ENCODE measurements at places on chromosomes 3 and 15.
A peak's percentile ranks its signal among the peaks of the same experiment; 100 is the strongest.

GRCh38 chr15:76114561-76114960 is 54.8 kb downstream of the TMEM266 start:
- peak; percentile 15 for DNase-seq

- peak; percentile 60 for DNase-seq
These were observed 556.3 kb upstream of the TBL1XR1 start for GRCh38 chr3:177753451-177754155.

DNA sequence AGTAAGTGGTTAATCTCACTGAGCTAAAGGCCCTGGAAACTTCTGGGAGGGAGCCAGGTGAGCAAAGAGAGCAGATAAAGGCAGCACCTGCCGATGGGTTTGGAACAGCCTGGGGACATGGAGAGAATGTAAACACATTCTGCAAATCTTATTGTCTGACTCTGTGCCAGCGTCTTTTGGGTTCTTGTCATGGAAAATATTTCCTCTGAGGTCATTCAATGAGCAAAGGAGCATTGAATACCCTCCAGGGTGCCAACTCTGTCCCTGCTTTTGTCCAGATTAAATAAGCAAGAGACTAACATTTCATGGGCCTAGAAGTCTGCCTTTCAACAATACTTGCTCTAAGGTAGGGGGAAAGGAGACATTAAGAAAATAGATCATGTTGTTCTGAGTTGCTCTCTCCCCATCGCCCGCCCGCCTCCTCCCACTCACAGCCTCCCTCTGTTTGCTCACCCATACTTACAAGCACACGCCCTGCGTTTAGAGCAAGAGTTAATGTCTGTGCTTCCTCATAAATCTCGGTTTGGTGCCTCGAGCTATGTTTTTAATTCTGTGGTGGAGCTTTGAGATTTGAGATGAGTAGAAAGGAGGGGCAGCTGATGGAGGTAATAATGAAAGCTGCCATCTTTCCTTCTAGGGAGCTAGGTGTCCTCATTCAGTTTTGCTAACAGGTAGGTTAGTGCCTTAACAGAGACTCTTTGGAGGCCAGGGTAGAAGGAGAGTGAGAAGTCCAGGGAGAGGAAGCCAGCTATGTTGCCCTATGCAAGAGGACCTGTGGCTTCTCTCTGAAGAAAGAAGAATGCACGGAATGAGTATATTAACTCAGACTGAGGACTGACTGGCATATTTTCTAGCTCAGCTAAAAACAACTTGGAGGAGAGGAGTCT is 132.9 kb downstream of the TPRG1 start:
- DNase-seq: no peak

DNA sequence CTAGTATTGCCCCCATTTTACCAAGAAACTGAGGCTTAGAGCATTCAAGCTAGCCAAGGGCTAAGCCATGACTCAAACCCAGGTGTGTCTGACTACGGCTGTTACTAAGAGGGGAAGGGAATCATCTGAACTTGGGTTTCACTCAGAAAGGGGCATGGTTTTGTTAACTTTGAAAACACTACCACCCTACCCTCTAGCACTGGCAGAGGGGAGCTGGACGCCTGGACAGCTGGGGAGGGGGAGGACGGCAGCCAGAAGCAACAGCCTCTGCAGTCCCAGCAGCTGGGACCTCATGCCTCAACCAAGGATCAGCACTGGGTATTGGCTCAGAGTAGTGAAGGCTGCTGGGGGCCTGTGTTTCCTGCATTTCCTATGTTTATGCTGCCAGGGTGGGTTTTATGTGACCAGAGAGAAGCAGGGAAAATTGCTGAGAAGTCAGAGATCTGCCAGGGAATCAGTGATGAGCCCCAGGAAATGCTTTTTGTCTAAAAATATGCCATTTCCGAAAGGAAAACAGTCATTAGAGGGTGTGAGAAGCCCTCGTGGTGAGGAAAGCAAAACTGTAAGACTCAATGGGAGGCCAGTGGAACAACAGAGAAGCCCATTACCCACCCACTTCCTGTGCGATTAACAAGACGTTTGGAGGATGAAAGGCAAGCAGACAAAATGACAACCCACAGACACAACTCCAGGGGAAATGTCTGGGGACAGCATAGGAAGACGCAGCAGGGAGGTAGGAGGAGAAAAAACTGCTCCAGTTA is 41.2 kb downstream of the LIPC start:
- DNase-seq: no peak

- no peak for DNase-seq
These were observed 763 bp downstream of the KBTBD8 start for GRCh38 chr3:66998904-66999235.

DNA sequence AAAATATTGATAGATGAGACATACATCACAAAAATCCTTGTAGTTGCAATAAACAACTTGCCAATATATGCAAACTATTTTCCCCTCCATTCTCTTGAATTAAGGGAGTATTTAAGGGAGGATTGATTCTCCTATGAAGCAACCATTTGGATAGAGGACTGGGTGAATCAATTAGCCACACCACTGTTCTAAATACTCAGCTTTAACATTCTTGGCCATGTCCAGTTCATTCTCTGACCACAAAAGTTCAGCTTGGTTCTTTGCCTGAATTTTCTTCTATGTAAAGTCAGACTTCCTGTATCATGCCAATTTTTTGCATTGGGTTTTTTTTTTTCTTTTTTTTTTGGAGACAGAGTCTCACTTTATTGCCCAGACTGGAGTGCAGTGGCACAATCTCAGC is 15.8 kb upstream of the SEC11A start:
- no peak for DNase-seq

DNA sequence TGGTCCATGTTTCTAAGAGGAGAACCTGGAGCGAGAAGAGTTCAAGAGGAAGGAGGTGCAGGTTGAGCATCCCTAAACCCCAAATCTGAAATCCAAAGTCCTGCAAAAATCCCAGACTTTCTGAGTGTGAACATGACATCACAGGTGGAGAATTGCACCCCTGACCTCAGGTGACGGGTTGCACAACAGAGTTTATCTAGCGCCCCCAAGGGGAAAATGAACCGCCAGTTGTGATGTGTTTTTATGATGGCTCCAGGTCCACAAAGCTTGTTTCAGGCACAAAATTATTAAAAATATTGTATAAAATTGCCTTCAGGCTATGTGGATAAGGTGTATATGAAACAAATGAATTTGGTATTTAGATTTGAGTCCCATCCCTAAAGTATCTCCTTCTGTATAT is 420.0 kb downstream of the GABRB3 start:
- no peak for DNase-seq

DNA sequence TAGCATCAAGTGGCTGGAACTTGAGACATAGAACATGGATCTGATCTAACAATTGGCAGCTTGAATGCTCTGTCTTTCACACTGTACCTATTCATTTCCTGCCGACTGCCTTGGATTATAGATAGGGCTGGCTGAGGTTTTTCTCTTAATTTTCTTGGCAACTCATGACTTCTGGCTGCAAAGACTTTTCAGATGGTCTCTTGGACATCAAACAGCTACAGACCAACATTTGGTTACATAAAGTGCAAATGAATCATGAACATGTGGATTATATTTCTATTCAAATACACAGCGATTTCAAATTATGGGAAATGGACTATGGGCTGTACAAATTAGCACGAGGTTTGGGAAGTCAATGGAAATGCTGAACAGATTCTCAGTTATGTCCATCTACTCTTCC is 26.2 kb upstream of the IL16 start:
- no peak for DNase-seq

DNA sequence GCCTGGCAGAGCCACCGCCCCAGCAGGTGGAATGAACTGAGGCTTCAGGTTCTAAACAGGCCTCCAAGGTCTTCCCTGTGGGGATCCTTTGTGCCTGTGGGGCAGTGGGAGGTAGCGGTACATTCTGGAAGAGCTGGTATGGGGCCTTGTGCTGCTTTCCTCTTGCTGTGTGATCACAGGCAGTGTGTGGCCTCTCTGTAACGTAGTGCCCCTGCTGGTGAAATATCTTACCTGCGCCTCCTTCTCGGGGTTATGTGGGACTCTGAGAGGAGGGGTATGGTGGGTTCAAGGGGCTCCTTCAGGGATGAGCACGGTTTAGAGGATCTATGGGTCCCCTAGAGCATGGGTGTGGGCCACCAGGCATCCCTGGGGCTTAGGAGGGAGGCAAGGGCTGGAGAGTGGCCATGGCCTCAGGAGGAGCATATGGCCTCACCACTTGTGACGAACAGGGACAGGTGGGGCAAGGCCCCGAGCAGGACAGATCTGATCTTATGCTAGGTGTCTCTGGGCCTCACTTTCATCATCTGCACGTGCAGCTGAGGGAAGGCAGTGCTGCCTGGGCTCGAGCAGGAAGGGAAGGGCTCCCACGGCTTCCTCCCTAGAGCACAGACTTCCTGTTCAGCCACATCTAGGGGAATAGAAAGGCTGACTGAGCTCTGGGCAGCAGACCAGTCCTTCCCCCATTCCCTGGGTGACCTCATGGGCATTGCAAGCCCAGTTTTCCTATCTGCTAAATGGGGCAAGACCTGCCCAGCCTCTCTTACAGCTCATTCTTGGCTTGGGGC is 1.9 kb upstream of the ALS2CL start:
- peak; percentile 94 for DNase-seq

GRCh38 chr3:16849229-16849628 is 35.5 kb upstream of the PLCL2 start:
- DNase-seq: peak; percentile 93

GRCh38 chr3:129654131-129654530 is 47.7 kb upstream of the PLXND1 start:
- no peak for DNase-seq

GRCh38 chr3:128311441-128311844 is 155.2 kb downstream of the DNAJB8 start:
- no peak for DNase-seq

- no peak for DNase-seq
These were observed 625 bp upstream of the RBM15B start for GRCh38 chr3:51390246-51391074.

GRCh38 chr3:191523148-191523547 is 62.2 kb downstream of the PYDC2 start:
- DNase-seq: no peak

DNA sequence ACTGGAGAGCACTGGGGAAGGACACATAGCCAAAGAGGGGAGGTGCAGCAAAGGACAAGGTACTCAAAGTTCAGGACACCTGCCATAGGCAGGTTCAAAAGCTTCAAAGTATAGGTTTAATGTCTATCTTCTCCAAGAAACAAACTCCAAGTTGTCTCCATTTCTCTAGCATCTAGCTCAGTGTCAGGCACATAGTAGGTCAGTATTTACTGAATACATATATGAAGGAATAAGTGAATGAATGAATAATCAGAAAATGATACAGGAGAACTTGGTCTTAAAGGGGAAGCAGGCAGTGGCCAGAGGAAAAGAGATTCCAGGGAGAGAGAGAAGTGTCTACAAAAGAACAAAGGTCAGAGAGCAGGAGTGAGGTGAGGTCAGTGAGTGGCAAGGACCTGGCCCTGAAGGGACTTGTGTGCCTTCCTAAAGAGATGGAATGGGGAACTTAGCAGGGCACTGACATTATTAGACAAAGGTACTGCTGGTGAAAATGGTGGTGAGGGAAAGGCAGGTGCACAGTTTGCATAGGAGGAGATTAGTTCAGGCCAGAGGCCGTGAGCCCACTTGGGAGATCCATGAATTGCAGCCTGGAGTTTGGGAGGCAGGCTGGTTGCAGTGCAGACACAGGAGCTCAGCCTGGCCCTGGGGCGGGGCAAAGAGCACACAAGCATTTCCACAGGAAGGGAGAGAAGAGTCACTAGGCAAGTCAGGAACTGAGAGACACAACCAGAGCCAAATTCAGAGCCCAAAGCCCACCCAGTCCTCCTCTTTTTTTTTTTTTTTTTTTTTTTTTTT is 21.4 kb downstream of the TBC1D2B start:
- no peak for DNase-seq

- no peak for DNase-seq
These were observed 129.9 kb upstream of the HES1 start for GRCh38 chr3:194005930-194006501.

DNA sequence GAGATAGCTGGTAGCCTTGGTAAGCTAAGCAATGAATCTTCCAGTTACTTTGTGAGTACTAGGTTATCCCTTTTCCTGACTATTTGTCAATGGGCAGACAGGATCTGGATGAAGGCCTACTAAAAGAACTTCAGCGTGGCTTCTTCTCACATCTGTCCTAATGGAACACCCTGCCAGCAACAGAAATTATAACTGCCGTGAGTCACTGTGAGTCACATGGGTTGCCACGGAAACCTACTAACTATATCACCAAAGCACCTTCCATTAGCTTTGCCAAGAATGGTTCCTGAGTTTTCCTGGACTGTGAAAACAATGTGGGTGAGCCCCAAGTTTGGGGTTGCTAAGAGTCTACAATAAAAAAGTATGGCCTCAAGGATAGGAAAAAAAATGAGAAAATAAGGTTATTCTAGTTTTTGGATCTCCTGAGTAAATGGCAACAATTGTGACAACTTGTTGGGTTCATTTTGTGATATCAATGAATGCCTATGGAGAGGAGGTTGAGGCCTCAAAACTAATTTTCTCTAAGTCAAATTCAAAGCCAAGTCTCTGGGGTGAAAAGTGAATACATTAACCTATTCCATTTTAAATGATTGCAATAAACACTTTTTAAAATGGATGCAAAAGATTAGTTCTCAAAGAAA is 195.1 kb upstream of the ICE2 start:
- DNase-seq: peak; percentile 25

DNA sequence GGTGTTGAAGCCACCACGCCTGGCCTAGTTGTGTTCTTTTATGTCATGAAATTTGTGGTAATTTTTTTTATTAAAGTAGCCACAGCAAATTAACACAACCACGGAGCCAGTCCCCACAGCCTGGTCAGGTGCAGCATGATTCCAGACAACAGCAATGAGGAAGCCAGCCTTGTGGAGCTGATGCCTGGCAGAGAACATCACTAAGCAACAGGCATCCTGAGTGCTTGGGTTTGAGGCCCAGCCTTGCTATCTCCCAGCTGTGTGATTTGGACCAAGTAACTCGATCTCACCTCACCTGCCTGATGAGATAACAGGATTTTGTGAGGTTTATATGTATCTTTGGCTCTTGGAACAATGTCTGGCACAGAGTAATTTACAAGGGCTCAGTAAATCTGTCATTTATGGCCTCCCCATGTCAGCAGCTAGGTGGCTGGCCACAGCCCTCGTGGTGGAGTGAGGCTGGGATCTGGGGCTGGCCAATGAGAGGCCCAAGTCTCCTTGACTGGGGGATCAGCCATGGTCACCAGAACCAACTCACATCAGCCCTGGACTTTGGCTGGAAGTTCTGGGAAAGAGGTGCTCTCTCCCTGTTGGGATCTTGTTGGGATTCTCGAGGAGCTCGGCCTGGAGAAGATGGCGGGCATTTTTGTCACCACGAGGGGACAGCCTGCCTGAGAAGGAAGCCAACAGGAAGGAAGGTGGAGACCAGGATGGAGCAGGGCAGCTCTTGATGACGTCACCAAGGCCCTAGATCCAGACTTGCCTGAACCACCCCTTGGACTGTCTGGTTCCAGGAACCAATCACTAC is 22.8 kb upstream of the FLNB start:
- no peak for DNase-seq

DNA sequence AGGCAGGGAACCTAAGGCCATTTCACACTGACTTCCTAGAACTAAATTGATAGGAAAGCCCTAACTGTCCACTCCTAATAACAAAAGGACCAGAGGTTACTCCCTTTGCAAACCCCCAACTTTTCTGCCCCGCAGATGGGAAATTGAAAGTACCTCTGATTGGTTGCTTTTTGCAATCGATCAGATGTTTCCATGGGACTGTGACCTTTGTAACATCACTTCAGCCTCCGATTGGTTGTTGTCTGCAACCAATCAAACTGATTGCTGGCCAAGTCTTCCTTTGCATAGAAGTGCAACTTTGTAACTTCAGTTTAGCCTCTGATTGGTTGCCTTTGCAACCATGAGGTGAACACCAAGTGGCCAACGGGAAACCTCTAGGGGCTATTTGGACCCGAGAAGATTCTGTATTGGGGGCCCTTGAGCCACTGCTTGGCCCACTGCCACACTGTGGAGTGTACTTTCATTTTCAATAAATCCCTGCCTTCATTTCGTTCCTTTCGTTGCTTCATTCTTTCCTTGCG is 11.3 kb upstream of the KNL1 start:
- DNase-seq: no peak
